ENCODE measurements at places on chromosomes 3 and 15. TPM values are rescaled to one million over a fixed set of nuclear protein-coding genes. Genes with fewer than 3 reads are reported as not detected.

The TM6SF1 gene
- 9.0 TPM for total RNA-seq

The SLC49A4 gene
- 8.4 TPM for total RNA-seq

The GLT8D1 gene
- 45.2 TPM for total RNA-seq

The CLDN18 gene
- not detected for total RNA-seq

The ADCY5 gene
- not detected for total RNA-seq

The LRRC49 gene
- total RNA-seq = not detected

The MYZAP gene
- total RNA-seq = not detected

The KLF15 gene
- total RNA-seq = not detected

The RCCD1 gene
- 24.2 TPM for total RNA-seq

The OIP5 gene
- total RNA-seq = 15.2 TPM

The TTLL13 gene
- total RNA-seq = 1.8 TPM

The CCR9 gene
- not detected for total RNA-seq

The ADGRG7 gene
- total RNA-seq = not detected

The GNL3 gene
- 97.2 TPM for total RNA-seq

The NEK4 gene
- 27.4 TPM for total RNA-seq

The ANKUB1 gene
- not detected for total RNA-seq

The PP2D1 gene
- not detected for total RNA-seq

The OXSM gene
- total RNA-seq = 16.5 TPM

The TIGIT gene
- 4.7 TPM for total RNA-seq

The COL8A1 gene
- total RNA-seq = 0.10 TPM

The CCR5 gene
- 0.70 TPM for total RNA-seq

The ADAMTSL3 gene
- total RNA-seq = not detected

The POLQ gene
- total RNA-seq = 24.8 TPM
